Stimulated activated CD4-positive, alpha-beta T cell treated with anti-CD3 and anti-CD28 coated beads, Interleukin-4, amount 100 ng/mL, for 24 hours (primary cell): ENCODE measurements at places on chromosomes 6 and 20.
A peak's percentile ranks its signal among the peaks of the same experiment; 100 is the strongest.

DNA sequence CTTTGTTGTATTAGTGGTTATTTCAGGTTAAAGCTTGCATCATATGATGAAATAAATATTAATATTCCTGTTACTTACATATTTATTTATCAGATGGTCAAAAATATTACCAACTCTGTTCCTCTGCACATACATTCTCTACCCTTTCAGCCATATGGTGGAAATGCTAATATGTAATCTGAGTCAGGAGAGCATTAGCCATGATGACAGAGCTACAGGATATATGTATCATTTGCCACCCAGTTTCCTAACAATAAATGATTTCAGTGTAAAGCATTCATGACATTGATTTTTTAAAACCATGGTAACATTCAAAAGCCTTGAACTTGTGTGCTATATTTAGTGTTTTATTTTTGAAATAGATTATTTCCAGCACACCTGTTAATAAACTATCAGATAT lies 16.6 kb downstream of the POPDC3 start:
- DNase-seq: no peak

DNA sequence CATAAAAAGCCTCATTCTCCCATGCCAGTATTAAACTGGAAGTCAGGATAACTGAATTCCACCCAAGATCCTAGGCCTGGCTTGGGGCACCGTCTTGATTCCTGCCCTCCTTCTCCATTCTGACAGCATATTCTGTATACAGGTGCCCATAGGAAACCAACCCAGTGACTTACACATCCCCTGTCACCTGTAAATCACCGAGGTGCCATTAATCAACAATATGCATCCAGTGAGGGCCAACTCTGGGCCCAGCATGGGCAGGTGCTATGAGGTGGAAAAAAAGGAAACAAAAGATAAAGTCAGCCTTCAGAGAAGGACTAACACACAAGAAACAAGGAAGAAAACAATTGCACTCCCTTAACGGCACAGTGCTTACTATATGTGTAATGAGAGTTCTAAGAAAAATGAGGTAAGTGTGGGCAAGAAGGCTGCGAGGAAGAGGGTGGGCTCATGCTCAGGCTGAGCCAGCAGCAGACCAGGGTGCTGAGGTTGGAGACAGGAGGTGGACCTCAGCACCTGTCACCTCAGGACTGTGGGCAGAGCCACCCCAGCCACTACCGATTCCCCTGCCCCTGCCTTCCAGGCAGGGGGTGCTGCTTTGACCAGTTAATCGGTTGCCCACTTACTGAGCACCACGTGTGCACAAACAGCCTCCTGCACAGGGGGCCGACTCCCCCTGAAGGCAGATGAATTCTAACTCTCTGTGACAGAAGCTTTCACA lies 105.9 kb downstream of the TRERF1 start:
- DNase-seq: no peak

- DNase-seq: no peak
These were observed 502.9 kb downstream of the CD83 start for GRCh38 chr6:14620522-14620921.

- DNase-seq: peak; percentile 48
These were observed at the start of gene HLA-DPA1 for GRCh38 chr6:33073431-33073871. TSS of gene HLA-DPA1 (minus strand) at chr6:33073649.

DNA sequence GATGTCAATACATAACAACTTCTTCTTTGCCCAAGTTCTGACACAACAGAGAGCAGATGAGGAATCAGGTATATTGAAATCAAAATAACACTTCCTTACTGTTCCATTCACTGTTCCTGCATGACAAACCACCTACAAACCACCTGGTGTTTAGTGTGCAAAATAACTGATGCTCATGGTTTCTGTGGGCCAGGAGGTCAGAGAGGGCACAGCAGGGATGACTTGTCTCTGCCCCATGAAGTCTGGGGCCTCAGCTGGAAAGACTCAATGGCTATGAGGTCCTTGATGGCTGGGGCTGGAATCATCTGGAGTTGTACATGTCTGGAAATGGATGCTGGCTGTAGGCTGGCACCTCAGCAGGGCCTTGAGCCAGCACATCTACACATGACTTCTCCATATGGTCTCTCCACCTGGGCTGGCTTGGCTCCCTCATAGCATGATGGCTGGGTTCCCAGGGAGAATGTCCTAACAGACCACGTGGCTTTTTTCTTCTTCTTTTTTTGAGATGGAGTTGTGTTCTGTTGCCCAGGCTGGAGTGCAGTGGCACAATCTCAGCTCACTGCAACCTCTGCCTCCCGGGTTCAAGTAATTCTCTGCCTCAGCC lies 7.4 kb upstream of the COX4I2 start:
- DNase-seq: no peak

GRCh38 chr6:124792386-124792785 lies 169.9 kb upstream of the RNF217 start:
- no peak for DNase-seq

DNA sequence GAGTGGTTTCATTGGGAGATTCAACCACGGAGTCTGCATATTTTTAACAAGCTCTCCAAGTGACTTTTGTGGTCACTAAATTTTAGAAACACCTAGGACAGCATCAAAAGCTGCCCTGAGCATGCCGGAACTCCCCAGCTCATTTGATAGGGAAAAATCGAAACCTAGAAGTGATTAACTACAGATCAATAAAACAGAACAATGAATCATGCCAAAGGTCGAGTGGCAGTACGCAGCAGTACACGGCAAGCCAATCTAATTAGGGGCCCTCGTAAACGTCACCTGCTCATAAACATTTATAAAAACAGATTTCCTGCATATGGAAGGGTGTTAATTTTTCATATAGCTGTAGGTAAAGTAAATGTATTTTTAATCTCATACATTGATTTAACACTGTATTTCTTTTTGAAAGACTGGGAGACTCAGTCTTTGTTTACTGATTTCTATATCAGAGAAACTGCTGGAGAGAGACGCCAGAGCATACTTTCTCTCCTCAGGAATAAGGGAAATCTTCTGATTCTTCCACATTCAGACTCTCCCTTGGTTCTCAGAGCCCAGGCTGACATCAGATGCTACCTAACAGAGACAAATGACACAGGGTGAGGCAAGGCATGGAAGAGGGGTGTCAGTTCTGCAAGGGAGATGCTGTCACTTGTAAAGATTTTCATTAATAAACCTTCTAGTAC lies 232.5 kb downstream of the PTPRT start:
- no peak for DNase-seq
